ENCODE measurements at places on chromosomes 2 and 18. TPM values are rescaled to one million over a fixed set of nuclear protein-coding genes. Genes with fewer than 3 reads are reported as not detected.

DNA sequence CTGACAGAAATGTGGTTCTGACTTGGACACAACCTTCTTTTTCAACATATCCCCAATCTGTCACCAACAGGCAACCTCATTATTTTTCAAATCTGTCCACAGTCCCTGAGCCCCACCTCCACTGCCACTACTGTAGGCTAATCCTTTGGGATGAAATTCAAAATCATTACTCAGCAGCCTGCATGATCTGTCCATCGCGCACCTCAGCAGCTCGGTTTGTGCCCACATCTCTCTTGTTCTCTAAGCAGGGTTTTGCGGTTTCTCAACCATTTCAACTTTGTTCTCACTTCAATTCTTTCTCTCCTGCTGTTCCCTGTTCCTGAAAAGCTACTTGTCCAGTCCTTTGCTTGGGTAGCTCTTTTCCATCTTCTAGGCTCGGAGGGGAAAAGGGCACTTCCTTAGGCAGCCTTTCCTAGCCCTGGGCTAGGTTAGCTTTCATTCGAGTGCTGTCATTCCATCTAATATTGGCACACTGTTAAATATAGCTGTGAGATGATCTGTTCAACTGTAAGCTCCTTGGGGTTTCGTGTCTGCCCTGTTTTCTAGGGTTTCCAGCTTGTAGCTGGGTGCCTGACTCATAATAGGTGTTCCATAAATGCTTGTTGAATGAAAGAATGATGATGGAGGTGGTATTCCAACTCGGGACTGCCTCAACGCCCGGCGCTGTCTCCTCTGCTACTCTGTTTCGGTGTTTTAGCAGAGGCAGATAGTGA, 653 bp upstream of the ANKAR start:
- no peak for DNase-seq

GRCh38 chr2:85951351-85952067, 62.7 kb upstream of the ST3GAL5 start:
- DNase-seq: no peak

GRCh38 chr2:58032764-58033080, 13.9 kb upstream of the VRK2 start:
- DNase-seq: no peak

DNA sequence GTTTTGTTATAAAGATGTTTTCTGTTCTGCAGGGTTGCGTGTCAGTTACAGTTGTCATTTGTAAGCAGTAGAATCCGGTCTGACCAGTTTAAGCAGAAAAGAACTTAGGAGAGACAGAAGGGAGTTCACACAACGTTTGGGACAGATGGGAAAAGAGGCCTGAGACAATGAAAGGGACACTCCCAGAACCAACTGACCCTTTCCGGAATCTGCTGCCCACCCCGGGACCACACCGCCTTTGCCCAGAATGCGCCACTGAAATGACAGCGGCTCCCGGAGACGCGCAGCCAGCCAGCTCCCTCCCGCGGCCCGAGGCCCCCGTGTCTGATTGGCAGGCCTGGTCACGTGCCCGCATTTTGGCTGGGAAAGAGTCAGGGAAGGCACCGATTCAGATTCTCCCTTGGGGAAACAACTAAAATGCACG, 244.6 kb downstream of the BCL2 start:
- peak; percentile 50 for DNase-seq

DNA sequence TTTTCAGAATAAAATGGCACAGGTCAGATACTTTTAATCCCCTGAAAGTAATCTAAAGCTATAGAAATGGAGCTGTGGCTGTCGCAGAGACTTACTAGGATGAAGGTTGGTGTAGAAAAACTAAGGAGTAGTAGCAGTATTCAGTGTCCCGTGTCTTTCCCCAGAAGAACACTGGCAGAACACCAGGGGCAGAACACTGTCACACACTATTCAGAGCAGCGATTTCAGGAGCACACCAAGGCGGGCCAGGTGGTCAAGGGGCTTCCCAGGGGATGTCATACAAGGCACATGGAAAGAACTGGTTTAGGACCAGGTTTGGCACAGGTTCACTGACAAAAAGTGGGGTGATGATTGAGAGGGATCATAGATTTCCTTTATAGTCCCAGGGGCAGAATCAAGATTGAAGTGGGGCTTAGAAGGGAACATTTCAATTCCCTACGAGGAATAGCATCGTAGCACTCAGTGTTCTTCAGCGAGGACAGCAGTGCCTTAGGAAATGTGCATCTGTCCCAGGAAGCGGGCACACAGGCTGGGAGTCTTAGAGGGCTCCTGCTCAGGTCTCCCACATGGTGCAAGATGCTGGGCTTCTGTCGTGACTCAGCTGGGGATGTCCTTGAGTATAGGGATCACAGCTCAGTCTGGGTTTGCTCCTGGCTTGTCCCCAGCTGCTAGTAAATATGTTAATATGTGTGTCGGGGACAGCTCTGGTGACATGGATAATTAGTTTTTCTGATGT, 22.6 kb downstream of the BCL2L11 start:
- no peak for DNase-seq

DNA sequence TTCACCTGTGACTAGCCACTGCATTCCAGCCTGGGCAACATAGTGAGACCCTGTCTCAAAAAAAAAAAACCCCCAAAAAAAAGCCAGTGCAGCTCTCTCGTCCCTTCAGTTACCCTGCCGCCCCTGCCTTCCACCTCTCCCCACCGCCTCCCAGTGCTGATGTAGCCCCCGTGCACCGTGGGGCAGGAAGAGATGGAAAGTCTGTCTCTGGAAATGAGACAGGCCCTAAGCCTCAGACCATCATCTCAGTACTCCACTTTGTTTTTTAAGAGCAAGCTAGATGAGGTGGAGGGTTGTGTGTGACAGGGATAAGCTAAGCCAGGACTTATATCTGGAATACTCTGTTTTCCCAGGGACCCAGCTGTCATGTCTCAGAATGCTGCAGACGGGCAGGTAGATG, 32.0 kb downstream of the MERTK start:
- no peak for DNase-seq

- DNase-seq: no peak
Measured at GRCh38 chr2:146602856-146603255, 1242.0 kb upstream of the ACVR2A start.

- no peak for DNase-seq
Measured at GRCh38 chr2:39549718-39550464, 112.8 kb upstream of the MAP4K3 start.

- DNase-seq: no peak
Measured at GRCh38 chr2:190538201-190538600, 3.7 kb upstream of the NEMP2 start.

- no peak for DNase-seq
Measured at GRCh38 chr2:111108745-111109271, 11.9 kb upstream of the BCL2L11 start.

DNA sequence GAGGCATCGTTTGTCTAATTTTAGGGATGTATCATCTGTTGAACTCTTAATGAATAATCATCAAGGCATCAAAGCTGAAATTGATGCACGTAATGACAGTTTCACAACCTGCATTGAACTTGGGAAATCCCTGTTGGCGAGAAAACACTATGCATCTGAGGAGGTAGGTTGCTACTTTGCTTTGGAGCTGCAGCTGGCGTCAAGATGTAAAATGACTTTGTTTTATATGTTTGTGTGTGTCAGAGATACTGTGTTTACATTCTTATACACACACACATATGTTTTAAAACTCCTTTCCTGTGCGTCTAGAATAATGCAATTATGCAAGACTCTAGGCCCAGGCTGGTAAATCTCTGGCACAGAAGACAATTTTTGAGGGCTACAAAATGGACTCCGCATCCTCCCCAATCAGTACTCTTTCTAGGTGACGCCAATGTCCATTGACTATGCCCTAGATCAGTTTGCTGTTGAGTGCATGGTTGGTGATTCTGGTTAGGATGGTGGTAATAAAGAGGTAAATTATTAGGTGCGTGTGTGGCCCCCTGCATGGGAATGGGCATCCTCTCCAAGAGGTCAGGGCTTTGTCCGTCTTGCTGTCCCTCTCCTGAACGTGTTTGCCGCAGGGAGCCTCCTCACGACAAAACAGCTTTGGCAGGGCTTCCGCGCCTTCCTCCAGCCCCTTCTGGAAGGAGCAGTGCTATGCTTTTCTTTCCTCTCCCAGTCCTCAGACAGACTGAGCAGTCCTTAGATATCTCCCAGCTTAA, 68.2 kb upstream of the EML6 start:
- DNase-seq: no peak

DNA sequence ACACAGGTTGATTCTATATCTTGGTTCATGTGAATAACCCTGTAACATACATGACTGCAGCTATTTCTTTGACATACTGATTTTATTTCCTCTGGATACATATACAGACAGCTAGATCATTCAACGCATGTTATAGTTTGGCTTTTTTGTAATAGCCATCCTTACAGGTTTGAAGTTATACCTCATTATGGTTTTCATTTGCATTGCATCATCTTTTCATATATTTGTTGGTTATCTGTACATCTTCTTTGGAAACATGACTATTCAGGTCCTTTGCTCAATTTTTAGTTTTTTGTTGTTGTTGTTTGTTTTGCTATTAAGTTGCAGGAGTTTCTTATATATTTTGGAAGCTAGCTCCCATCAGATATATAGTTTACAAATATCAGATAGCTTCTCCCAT, 276.2 kb upstream of the NETO1 start:
- DNase-seq: no peak

- DNase-seq: no peak
Measured at GRCh38 chr2:24887307-24887874, 32.6 kb downstream of the ADCY3 start.

- DNase-seq: no peak
Measured at GRCh38 chr2:156935616-156936015, 321.9 kb upstream of the GALNT5 start.

DNA sequence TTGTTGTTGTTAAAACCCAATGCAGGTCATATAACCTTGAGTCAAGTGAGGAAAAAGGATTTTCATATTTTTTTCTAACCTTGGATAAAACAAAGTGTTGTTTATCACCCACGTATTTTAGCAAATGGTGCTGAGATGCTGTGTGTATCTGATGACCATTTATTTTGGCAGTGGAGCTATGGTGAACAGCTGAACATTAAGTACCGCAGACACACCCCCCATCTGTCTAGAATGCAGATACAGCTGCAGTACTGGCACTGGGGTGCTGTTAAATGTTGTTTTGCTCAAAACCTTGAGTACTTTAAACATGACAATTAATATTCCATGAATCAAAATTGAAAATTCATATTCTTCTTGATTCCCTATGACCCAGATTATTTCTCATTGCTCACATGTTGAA, 773.3 kb upstream of the SLC39A10 start:
- no peak for DNase-seq

Gene NCKAP1
- 90.4 TPM for total RNA-seq

Gene GAD1
- 0.12 TPM for total RNA-seq

Gene CTNNA2
- total RNA-seq: 15.5 TPM

Gene SLC8A1
- total RNA-seq: 492 TPM

Gene SS18
- total RNA-seq: 148 TPM
